ENCODE measurements at places on chromosomes 3 and 15.

- no peak for DNase-seq
These were observed 20.9 kb downstream of the LINGO1 start for GRCh38 chr15:77611767-77612166.

- no peak for DNase-seq
These were observed 127.4 kb downstream of the B3GALNT1 start for GRCh38 chr3:160977773-160978172.

GRCh38 chr3:12532182-12532581 lies 13.1 kb downstream of the MKRN2OS start:
- DNase-seq: no peak

DNA sequence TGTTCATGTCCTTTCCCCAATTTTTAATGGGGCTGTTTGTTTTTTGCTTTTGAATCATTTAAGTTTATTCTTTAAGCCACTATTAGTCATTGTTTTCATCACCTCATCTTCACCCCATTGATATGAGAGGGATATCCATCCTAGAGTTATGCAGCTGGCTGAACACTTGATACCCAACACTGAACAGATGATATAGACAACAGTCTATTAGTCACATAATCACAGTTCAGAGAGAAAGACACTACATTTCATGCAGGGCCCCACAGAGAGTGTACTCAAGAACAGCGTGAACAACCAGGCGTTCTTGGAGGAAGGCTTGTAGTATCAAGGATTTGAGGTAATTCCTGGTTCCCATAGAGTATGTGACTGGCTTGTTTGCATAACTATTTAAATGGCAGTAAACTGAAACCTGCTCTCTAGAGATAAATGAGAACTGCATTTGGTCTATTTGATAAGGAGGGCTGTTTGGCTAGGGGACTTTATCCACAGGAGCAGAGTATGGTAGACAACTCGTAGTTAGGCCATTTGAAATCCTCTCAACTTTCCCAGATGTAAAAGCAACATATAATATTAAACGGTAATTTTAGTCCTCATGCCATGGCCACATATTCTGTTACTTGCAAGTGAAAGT lies 618.7 kb downstream of the SI start:
- no peak for DNase-seq

DNA sequence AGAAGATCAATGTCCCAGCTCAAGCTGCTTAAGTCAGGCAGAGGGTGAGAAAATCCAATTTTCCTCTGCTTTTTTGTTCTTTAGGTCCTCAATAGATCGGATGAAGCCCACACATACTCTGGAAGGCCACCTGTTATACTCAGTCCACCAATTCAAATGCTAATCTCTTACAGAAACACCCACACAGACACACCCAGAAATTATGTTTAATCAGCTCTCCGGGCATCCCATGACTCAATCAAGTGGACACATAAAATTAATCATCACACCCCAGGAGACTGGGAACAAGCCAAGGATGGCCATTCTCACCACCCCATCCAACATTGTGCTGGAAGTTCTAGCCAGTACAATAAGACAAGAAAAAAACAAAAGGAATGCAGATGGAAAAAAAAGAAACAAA lies 67.8 kb upstream of the SLC24A5 start:
- no peak for DNase-seq

- DNase-seq: no peak
These were observed 123.6 kb upstream of the SKOR1 start for GRCh38 chr15:67701669-67702068.

DNA sequence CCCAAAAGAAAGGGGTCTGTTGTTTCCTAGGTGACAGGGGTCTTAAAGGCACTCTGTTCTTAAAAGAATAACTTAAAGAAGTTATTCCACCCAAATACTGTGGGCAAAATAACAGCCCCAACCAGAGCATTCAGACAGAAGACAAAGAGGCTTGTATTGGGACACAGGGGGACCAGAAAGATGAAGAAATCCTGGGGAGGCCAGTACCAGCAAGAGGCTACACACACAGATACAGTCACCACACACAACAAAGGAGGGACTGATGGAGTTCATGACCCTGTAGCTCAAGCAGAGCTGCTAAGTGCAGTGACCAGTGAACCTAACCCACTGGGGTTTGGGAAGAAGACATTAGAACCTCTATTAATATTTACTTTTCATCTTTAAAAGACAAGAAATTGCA lies 59.0 kb downstream of the MTHFS start:
- no peak for DNase-seq

DNA sequence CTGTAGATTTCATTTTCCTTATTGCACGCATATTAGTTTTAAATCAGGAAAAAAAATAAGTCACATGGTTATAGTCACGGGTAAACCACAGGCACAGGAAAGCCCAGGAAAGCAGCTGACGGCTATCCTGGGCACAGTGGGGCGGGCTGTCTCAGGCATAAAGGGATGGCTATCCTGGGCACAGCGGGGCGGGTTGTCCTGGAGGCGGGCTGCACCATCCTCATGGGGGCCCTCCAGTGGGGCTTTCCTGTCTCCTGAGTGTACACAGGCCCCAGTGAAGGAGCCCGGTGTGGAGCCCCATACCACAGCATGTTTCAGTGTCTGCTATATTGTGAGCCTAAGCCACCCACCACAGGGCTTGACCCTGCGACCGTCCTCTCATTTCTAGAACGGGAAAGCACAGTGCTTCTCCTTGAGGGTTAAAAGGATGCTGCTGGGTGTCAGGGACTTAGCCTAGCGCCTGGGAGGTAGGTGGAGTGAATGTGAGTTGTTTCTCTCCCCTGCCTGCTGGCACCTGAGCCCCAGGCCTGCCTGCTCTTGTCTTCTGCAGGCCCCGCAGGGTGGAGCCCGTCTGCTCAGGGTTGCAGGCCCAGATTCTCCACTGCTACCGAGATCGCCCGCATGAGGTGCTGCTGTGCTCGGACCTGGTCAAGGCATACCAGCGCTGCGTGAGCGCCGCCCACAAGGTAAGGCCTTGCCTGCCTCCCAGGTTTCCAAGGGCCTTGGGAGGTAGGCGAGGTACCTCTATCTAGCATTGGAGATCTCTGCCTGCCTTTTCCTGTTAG lies 25.9 kb upstream of the PLXNA1 start:
- DNase-seq: no peak

DNA sequence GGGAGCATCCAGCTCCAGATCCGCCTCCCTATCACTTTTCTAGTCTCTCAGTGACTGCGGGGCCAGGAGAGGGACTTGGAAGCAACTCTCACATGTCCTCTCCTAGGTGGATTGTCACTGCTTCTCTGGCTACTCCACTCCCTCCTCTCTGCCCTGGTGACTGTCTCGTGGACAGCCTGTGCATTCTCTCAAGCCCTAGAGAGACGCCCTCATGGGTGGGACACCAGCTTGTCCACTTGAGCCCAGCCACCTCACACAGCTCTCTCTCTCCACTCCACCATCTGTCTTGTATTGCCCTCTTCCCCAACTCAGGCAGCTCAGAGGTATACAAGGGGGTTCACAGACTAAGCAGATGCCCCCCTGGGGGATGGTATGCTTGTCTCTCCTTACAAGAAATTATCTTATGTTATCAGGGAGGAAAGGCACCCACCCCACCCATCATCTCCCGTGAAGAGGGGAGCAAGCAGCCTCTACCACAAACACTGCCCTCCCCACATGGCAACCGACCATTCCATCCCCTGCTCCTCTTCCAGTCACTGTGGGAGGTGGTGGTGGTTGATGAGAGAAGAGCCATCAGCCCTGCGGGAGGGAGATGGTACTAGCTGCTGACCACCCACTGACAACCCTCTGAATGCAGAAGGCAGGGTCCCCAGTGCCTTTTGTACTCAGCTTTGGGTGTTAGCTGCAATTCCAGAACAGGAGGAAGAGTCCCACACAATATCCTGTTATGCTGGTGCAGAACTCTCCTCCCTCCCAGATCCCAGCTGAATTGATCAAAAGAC lies 15.5 kb upstream of the LOXL1 start:
- DNase-seq: no peak

DNA sequence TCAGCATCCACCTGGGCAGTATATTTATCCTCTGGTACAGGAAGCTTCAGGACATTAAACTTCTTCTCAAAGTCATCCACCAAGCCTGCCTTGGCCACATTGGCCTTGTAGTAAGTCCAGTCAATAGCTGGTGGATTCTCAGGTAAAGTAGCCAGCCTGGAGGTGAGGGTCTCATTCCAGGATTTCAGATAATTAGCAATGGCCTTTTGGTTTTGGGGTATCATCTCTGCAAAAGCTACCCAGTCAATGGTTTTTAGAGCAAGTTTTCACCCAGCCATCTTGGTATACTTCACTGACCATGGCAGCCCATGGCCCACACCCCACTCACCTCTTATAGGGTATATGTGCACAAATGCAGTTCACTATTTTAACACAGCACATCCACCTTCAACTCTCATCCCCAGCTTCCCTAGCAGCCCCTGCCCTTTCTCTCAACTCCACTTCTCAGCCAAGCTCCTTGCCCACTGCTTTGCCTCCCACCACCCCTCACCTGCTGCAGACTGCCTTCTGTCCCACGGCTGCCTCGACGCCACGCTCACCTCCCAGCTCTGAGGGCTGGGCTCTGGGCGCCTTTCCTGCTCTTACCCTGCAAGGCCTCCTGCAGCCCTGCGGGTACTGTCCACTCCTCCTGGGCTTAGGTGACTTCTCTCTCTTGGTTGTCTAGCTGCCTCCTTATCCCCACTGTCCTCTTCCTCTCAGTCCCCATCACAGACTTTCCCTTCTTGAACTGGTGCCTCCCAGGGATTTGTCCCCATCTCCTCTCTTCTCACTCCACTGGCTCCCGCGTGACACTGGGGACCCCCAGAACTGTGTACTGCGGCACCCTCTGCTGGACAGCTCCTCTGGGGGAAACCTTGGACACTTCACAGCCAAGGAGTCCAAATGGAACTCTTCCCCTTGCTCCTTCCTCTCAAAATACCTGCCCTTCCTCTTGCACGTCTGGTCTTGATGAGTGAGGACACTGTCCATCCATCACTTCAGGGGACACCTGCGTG lies 1.7 kb upstream of the TGM5 start:
- DNase-seq: no peak

- DNase-seq: no peak
These were observed 61.7 kb downstream of the FNDC3B start for GRCh38 chr3:172101107-172101506.

- DNase-seq: no peak
These were observed 3.8 kb upstream of the KIF23 start for GRCh38 chr15:69410248-69410874.

DNA sequence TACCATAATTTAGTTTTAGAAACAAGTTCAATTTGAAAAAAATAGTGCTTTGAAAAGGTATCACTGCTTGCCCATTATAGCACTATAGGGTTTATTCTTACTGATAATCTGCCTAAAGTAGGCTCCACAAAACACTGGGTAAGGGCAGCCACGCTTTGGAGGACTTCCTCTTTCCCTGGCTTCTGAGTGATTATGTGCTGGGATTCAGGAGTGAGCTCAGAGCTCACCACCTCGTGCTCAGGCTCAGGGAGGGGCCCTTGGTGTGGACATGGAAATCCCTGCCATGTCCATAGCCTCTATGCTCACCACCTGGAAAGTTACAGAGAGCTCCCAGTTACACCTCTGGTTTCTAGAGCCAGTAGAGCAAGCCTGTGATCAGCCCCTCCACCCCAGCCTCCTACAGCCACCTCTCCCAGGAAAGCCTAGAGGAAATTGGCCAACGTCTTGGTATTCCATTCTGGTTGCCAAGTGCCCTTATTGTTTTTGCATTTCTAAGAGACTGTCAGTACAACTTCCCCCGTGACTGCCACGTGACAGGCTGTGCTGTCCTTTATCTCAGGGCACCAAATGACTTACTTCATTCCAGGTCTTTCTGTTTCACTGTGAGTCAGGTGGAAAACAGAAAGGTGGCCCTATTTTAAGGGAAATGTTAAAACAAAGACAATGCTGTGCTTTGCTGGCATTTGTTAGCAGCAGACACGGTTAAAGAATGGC lies 316.0 kb downstream of the RORA start:
- no peak for DNase-seq

DNA sequence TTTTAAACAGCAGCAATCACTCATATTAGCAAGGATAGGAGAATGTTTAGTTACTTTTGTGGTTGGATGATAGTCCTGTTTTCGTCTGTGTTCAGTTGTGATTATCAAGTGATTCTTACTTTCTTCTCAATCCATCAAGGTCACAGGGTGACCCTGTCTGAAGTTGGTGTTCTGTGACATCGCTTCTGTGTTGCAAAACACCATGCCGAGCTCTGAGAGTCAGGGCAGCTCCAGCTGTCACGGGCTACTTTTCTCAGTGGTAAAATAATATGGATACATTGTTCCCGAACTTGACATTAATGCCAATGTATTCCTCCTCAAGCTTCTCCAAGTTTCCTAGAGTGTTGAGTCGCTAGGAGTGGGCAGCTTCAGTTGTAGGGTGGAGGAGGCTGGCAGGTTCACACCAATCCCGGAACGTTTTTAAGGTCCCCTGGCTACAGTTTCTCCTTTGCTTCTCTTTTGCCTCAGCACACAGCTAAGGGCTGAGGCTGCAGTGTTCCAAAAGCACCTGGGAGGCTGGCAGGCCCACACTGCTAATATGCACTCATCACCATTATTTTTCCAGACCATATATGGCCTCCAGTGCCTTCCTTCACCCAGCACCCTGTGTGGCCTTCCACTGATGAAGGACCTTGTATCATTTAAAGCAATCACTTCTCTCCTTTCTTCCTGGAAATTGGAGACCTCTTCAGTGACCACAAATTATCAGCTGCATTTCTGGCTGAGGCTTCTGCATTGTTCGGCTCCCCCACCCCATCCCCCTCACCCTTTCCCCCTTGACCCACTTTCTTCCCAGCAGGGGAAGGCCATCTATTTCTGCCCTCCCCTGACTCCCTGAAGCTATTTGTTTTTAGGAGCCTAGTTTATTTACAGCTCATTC lies 25.8 kb downstream of the COLQ start:
- no peak for DNase-seq

DNA sequence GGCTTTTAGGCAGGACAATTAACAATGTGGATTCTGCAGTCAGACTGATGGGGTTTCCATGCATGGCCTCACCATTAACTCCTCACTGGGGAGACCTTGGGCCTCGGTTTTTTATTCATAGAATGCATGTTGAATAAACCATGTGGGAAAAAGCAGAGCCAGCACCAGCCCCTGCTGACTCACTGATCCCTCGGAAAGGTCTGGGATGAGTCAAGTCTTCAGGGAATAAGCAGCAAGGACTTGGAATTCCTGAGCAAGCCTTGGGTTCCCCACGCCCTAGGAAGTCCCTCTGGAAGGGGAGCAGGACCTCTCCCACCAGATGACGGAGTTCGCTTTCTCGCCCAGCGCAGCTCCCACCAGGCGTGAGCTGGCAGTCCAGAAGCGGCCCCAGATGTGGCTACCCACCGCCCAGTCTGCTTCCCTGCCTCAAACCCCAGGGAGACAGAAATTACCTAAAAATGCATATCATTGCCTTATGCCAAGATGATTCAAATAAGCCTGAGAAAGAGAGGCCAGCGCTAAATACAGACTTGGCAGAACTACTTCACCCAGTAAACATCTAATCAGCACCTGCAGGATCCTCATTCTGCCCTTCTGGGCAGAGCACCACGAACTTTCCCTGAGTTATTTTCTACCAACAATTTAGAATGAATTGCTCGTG lies 45.4 kb downstream of the BTD start:
- DNase-seq: no peak

- DNase-seq: no peak
These were observed 144.0 kb downstream of the SMAD6 start for GRCh38 chr15:66846031-66846430.

GRCh38 chr15:83283138-83283812 lies 1.2 kb downstream of the BNC1 start:
- no peak for DNase-seq

GRCh38 chr3:134034005-134034785 lies 4.5 kb upstream of the SLCO2A1 start:
- no peak for DNase-seq

- no peak for DNase-seq
These were observed 45.7 kb upstream of the SKOR1 start for GRCh38 chr15:67779549-67780111.

GRCh38 chr3:10269443-10269842 lies 21.2 kb downstream of the TATDN2 start:
- no peak for DNase-seq

- no peak for DNase-seq
These were observed 1158.9 kb upstream of the EPHA6 start for GRCh38 chr3:95655363-95655986.

All from D721Med (cell line).